Esophagus squamous epithelium (tissue), 5 donors: ENCODE measurements at places on chromosomes 7 and 10. TPM values are rescaled to one million over a fixed set of nuclear protein-coding genes. Genes with fewer than 3 reads are reported as not detected.

OR2A1 gene
- not detected for total RNA-seq

POU6F2 gene
- total RNA-seq = not detected

GBX1 gene
- not detected for total RNA-seq

PCGF5 gene
- 17.3 TPM for total RNA-seq

JCAD gene
- 8.1 TPM for total RNA-seq

TWIST1 gene
- 20.0 TPM for total RNA-seq
